ENCODE measurements at places on chromosomes 3 and 15.

DNA sequence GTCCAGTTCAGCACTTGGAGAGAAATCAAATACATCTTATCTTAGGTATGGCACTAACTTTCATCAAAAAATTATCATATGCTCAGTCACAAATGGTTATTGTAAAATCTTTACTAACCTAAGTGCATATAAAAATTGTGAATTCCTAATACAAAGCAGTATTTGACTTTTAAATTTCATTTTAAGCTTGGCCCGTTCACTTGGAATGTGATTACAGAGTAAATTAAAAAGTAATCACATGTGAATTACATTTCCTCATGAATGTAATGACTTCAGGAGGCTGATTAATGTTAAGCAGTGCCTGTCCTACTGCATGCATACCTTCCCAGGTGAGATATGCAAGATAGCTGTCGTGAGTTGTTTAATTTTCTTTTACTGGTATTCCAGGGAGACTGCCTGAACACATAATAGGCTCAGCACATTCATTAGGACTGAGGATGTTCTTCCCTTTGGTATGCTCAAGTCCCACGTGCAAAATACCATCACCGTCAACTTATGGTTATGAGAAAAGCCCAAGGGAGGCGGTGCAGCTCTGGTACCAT, 1053.0 kb downstream of the FHIT start:
- DNase-seq: no peak

DNA sequence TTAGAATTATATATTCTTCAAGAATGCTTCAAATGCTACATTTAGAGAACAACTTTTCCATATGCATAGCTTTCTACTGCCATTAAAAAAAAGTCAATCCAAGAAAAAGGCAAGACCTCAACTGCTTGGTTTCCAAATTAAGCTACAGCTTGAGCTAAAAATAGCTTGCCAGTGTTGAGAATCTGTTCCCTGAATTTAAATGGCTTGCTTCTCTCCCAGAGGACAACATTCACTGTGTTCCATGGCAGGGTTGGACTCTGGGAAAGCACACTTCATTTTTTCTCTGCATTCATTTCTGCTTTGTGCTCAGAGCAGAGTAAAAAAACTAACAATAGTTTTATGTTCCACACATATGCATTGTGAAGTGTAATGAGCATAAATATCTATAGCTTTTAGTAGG, 50.3 kb upstream of the ACTL6A start:
- DNase-seq: no peak

DNA sequence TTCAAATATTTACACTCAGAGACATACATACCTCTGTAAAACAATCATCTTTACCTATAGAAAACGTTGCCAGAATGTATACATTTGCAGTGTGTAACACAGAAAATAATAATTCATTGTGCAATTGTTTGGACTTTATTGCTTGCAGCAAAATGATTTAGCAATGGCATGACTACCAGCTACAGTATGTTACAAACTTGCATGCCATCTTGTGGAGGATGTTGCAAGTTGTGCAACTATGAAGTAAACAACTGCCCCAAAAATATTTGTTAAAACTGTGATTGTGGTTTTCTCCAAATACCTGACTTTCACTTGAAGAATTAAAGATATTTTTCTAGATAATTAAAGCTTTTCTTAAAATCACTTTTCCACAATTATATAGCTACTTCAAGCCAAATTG, 27.1 kb upstream of the C3orf49 start:
- DNase-seq: no peak

GRCh38 chr3:4426782-4427344, 40.2 kb downstream of the SUMF1 start:
- no peak for DNase-seq

- no peak for DNase-seq
These were observed 5.9 kb upstream of the KLHL25 start for GRCh38 chr15:85800478-85801123.

DNA sequence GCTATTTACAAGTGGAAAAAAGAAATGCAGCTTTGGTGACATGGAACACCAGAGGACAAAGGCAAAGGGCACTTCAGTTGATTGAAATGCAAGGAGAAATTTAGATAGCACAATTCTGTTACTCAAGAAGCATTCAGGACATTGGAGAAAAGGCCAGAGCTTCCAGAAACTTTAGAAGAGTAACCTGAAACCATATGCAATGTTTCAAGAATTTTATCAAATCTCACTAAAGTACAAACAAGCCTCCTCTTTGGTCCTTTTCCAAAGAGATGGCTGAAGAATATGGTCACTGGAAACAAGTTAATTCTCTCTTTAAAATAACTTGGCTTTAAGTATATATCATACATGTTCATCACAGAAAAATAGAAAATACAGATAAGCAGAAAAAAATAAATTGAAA, 14.6 kb upstream of the LMOD3 start:
- DNase-seq: no peak

DNA sequence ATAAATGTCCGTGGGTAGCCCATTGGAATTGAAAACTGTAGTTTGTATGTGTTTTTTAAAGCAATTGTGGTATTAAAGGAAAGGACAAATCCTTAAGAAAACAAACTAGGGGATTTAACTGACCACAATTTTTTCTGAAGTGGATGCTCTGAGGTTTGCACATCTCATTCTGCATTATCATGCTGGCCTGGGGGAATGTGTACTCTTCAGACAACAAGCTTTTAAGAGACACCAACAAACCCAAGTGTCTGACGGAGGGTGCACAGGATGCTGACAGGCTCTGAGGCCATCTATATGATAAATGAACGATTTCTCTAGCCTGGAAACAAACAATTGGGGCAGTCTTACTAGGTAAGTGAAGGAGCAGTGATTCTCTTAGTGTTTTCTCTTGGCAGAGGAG, 9.1 kb downstream of the LINS1 start:
- DNase-seq: no peak

GRCh38 chr3:157442729-157443128, 6.1 kb downstream of the PTX3 start:
- DNase-seq: no peak

DNA sequence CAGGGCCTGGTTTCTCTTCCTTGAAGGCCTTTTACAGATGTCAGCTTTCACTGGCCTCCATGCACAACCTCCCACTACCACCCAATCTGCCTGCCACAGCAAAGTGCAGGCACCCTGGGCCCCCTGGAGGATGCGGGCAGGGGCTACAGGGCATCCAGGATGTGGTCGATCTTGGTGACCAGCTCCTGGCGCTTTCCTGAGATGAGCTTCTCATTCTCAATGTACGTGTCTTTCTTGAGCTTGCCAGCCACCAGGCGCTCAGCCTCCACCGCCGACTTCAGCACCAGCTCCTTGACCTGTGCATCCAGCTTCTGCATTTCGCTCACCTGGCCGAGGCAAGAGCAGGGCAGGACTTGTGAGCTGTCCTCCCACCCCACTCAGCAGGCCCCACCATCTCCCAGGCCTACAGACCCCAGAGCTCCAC, 30.3 kb downstream of the RPN1 start:
- DNase-seq: peak; percentile 46

DNA sequence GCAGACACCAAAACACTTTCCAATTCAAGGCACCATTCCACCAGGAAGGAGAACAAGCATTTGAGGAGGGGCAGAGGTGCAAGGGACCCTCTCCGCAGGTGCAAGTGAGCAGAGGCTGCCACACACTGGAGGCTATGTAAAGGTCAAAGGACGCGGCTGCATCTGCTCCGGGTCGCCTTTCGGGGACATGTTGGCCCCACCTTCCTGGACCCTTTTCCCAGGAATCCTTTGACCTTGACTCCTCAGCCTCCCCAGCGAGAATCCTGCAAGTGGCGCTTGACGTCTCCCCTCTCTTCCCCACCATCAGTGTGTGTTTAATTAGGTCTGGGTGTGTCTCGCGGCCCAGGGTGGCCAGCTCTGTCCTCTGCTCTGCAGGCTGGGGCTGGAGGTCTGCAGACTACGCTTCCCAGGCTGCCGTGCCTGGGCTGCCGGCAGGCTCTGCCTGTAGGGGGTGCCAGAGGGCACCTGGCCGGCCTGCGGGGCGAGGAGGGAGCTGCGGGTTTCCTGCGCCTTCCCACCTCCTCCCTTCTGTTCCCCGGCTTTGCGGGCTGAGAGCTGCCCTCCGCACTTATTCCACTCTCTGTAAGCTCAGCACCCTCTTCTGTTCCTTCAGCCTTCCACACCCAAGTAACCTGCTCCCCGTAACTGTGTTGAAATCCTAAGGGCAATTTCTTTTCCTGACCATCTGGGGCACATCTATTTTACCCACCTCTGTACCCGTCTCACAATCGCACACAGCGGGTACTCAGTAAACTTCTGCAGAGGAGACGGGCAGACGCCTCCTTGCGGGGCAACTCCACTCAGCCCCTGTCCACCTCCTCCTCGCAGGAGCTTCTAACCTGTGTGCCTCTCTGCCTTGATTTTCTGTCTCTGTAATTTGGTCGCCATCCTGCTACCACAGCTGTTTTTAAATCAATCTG, 129.8 kb downstream of the NSMCE3 start:
- DNase-seq: peak; percentile 74

DNA sequence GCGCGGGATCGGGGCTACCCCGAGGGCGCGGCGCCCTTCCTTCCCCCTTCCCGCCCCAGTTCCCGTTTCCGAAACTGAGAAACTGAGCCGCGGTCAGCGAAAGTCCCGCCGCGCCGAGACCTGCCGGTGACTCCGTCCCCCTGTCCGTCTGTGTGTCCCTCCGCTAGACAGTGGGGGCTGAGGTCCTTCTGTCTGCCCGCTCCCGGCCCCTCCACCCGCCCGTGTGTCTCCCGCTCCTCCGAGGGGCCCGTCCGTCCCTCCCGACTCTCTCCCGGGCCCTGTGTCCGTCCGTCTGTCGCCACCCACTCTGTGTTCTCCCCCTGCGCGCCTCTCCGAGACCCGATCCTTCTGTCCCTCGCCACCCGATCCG, 426 bp downstream of the PRKCD start:
- no peak for DNase-seq

DNA sequence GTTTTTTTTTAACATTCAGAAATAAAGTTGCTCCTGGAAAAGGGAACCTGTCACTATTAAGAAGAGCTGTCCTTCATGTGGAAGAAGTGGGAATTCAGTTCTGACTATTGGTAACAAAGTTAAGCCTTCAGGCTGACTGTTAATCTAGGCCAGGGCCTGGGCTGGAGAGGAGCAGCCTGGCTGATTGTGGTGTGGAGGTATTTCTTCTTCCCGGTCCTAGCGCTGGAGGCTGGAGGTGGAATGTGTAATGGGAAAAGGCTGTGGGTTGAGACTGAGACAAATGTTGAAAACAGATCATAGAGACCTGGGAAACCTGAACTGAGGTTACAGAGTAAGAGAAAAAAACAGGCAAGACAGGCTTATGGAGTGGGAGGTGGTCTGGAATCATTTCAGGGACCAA, 23.8 kb upstream of the SH3BP5 start:
- DNase-seq: no peak

DNA sequence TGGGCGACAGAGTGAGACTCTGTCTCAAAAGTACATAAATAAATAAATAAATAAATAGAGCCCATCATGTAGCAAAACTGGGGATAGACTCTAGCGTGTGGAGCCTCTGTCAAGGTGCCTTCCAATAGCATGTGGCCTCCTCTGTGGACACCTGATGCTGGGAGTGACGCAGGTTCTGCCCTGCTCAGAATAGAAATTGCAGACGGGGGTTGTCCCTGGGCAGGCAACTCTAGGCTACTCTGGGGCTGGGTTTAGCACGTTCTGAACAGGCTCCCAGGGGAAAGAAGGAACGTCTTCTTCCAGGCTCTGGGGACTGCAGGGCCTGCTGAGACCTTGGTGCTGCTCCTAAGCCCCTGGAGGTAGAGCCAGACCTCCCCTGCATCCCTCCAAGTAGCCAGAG, 65.3 kb downstream of the EPHB3 start:
- DNase-seq: no peak

DNA sequence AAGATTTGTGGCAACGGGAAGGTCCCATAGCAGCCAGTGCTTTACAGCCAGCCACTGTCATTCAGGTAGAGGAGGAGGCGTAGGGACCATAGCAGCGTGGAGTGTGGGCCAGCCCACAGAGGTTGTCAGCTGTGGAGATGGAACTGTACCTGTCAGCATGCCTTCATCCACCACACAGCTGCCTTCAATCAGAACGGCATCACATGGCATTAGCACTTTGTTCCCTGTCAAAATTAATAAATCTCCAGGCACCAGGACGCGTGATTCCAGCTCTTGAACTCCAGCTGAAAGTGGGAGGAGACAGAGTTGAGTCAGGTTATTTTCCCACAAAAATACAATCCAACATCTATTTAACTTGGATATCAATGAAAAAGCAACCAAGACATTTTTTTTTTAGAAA, 84.0 kb downstream of the ATP13A4 start:
- DNase-seq: no peak

DNA sequence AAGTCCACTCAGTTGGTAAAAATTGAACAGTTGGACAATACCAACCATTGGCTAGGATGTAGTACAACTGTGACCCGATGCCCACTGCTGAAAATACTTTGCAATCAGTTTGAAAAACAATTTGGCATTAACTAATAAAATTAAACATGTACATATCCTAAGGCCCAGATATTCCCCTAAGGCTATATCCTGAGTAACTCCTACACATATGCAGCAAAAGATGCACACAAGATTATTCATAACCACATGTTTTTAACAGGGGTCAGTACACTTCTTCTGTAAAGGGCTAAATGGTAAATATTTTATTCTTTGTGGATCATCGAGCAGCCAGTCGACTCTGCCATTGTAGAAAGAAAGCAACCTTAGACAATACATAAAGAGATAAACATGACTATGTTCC, 116.3 kb downstream of the MEX3B start:
- DNase-seq: no peak
